MG63 (cell line): ENCODE measurements at places on chromosomes 13 and 19. TPM values are rescaled to one million over a fixed set of nuclear protein-coding genes. Genes with fewer than 3 reads are reported as not detected.

Gene NLRP7
- not detected in 2 replicates for total RNA-seq

DNA sequence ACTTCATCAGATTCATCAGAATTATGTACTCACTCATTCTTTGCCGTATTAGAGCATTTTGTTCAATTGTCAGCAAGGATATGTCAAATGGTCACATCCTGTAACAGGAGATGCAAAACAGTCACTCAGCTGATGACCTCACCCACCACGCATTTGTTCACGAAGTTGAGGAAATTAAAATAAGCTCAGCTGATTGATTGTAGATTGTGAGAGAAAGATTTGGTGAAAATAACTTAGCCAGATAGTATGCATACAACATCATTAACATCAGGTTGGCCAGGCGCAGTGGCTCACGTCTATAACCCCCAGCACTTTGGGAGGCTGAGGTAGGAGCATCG is 22.6 kb upstream of the CDC16 start:
- DNase-seq, result no peak

Gene FREM2
- total RNA-seq, result not detected in 2 replicates

GRCh38 chr13:35621989-35622388 is 145.5 kb upstream of the MAB21L1 start:
- DNase-seq, result no peak

DNA sequence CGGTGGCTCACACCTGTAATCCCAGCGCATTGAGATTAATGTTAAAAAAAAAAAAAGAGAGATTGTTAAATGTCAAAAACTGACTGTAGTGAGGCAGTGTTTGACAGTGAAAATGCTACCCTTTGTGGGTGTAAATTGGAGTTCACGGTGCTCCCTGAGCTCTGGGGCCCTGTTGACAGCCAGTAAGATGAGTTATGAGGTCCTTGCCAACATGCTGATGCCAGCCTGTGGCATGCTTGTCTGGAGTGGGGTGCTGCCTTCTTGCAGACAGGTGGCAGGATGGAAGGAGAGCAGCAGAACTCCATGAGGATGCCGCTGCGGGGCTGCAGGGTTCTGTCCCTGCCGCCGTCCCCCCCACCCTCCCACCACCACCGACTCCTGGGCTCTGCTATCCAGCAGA is 25.9 kb downstream of the PRAM1 start:
- DNase-seq, result no peak

- no peak for DNase-seq
These were observed 127.9 kb downstream of the DLEU7 start for GRCh38 chr13:50715402-50716146.

GRCh38 chr13:87680298-87680697 is 9.1 kb downstream of the SLITRK5 start:
- DNase-seq, result no peak

Gene NBEA
- 0.05 and 0.16 TPM in 2 replicates for total RNA-seq

Gene CCL25
- not detected in 2 replicates for total RNA-seq

DNA sequence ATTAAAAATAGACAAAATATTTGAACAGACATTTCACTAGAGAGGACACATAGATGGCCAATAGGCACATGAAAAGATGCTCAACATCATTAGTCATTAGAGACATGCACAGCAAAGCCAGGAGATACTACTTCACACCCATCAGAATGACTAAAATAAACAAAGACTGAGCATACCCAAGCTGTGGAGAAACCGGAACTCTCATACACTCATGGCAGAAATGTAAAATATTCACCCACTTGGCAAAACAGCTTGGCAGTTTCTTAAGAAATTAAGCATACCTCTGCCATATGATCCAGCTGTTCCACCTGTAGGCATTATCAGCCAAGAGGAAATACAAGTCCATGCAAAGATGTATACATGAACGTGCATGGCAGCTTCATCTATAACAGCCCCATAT is 213.4 kb downstream of the TSHZ3 start:
- DNase-seq, result peak; percentile 56

GRCh38 chr19:51921949-51922348 is 5.3 kb upstream of the ZNF613 start:
- DNase-seq, result no peak

Gene PSG1
- total RNA-seq, result not detected in 2 replicates

DNA sequence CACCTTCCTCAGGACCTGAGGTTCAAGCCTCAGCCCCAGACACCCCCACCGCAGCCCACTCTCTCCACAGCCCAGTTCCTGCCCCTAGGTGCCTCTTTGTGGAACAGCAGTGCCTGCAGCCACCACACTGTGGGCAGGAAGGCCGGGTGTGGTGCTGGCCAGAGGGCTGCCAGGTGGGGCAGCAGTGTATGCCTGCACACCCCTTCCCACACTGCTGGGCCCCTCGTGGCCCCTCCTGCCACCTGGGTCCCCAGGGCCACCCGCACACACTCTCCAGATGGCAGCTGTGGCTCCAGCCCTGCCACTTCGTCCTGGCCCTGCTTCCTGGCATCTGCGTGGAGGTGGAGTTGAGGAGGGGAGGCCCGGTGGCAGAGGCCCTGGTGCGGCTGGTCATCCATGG is 35.1 kb downstream of the HPN start:
- DNase-seq, result no peak

Gene GRIN2D
- 0.03 TPM in 1 of 2 replicates, not detected in the other for total RNA-seq

Gene RFPL4A
- total RNA-seq, result not detected in 2 replicates

DNA sequence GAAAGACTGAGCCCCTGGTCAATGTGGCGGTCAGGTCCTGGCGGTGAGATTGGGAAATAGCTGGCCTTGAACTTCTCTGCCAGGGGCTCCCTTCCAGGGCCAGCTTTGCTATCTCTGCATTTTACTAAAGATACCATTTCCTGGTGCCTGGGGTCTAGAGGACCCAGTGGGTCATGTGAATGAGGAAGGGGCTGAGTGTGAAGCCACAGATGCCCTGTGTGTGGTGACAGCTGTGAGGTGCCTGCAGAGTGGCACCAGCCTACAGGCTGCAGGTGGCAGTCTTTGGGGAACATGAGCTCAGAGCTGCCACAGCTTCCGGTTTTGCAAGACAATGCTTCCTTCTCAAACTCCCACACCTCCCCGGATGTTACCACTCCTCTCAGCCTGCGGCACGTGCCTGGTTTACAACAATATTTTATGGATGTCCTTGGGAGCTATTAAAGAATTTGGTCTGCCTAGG is 5.2 kb upstream of the MLNR start:
- DNase-seq, result no peak

- no peak for DNase-seq
These were observed 67.8 kb upstream of the ZDHHC20 start for GRCh38 chr13:21526707-21527540.

DNA sequence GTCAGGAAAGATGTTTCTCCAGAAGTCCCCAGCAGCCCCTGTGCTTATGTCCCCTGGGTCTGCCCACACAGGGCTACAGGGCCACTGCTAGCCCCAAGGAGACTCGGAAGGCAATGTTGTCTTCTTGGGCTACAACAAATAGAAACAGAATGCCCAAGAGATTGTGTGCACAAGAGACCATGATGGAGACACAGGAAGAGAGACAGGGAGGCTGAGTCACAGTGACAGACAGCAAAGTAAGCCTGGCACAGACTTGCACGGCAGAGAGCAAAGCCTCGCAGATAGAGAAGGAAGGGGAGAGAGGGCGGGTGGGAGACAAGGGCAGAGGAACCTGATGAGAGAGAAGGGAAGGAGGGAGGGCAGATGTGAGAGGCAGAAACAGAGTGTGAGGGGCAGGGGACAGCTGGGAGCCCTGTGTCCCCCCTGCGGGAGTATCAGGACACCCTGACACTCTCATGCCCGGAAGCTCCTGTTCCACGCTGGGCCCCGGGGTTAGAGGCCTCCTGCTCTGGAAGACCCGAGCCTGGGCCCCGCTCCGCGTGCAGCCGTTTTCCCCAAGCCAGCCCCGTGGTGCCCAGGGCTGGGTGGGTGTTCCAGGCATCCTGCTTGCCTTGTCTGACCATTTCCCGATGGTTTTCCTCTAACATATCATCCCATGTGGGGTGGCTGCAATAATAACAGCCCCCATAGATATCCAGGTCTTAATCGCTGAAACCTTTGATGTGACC is 2.7 kb upstream of the PLA2G4C start:
- DNase-seq, result no peak

Gene IGFL2
- not detected in 2 replicates for total RNA-seq

- DNase-seq, result no peak
These were observed 28.9 kb downstream of the KCTD15 start for GRCh38 chr19:33825556-33825955.

- no peak for DNase-seq
These were observed 30.4 kb upstream of the HMGB1 start for GRCh38 chr13:30496147-30496546.

- DNase-seq, result peak; percentile 40
These were observed 33.8 kb upstream of the GARRE1 start for GRCh38 chr19:34220472-34221063.

Gene SMIM7
- total RNA-seq, result 89.0 and 111 TPM in 2 replicates

Gene TMEM59L
- total RNA-seq, result 0.36 TPM in 1 of 2 replicates, not detected in the other
